ENCODE measurements at places on chromosomes 4 and X.

- no peak for DNase-seq
Measured at GRCh38 chrX:45781901-45782553, 581.4 kb upstream of the DIPK2B start.

- no peak for DNase-seq
Measured at GRCh38 chrX:15781961-15782699, 8.2 kb upstream of the ZRSR2 start.

DNA sequence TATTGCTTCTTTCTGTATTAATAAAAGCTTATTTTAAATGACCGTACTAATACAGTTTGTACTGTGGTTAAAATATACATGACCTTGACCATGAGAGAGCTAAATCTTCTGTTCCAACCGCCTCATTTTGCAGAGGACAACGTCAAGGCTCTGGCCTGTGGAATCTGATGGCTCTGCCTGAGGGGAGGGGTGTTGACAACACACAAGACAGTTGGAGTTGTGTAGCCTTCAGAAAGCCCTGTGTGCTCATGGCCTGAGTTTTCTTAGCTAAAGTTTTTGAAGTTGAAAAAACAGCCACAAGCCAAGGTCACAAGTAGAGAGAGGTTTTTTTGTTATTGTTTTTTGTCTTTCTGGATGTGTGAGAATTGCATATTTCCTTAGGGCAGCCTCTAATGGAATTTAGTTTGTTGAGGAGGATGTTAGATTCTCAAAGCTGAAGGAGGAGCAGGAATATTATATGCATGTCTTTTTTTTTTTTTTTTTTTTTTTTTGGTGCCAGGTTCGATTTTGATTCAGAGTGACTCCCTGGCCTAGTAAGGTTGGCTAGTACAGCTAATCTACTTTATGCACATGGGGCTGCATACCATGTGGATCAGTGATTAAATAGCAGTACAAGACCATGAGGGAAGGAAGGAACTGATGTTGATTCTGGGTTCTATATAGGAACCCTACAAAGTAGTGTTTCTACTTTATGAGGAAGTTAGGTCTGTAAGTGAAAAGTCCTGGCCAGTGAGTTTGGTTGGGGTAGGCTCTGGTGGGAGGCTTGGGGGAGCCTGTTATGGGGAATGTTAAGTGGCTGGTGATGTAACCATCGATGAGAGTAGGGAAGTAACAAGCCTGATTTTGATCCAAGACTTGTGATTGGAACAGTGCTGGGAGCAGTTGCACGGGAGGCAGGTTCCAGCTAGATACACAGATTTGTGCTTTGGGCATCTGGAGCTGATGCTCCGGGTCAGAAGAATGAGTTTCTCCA is 20.3 kb downstream of the SMS start:
- DNase-seq = no peak

GRCh38 chrX:19245711-19246269 is 97.9 kb upstream of the PDHA1 start:
- no peak for DNase-seq

GRCh38 chr4:94641702-94642560 is 115.8 kb upstream of the BMPR1B start:
- DNase-seq = no peak

GRCh38 chr4:15653420-15653819 is 1.7 kb downstream of the FBXL5 start:
- DNase-seq = no peak

DNA sequence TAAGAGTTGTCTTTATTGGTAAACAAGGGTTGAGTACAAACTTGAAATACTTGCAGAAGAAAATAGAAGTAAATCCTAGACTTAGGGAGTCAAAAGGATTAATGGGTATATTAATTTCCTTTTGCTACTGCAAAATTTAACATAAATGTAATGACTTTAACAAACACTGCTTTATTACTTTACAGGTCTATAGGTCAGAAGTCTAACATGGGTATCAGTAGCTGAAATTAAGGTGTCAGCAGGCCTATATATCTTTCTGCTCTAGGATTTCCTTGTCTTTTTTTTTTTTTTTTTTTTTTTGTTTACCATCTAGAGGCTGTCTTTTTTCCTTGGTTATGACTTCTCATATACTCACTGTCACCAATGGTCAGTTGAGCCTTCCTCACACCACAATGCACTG is 220.4 kb downstream of the GRID2 start:
- DNase-seq = no peak

DNA sequence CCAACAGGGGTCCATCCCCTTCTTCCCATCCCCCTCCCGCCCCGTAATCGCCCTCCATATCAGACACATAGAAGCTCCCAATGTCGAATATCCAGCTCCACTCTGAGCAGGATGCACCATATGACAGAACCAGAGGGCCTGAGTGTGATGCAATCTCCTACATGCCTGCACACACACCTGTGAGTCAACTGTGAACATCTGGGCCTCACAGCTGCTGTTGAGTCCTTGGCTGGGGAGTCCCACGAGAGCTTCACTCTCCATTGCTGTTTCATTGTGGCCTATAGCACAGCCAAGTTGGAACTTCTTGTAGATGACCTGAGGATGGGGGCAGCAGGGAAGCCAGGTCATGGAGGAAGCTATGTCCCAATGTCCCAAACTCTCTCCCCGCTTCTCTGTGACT is 8.2 kb downstream of the SLC38A5 start:
- DNase-seq = no peak

DNA sequence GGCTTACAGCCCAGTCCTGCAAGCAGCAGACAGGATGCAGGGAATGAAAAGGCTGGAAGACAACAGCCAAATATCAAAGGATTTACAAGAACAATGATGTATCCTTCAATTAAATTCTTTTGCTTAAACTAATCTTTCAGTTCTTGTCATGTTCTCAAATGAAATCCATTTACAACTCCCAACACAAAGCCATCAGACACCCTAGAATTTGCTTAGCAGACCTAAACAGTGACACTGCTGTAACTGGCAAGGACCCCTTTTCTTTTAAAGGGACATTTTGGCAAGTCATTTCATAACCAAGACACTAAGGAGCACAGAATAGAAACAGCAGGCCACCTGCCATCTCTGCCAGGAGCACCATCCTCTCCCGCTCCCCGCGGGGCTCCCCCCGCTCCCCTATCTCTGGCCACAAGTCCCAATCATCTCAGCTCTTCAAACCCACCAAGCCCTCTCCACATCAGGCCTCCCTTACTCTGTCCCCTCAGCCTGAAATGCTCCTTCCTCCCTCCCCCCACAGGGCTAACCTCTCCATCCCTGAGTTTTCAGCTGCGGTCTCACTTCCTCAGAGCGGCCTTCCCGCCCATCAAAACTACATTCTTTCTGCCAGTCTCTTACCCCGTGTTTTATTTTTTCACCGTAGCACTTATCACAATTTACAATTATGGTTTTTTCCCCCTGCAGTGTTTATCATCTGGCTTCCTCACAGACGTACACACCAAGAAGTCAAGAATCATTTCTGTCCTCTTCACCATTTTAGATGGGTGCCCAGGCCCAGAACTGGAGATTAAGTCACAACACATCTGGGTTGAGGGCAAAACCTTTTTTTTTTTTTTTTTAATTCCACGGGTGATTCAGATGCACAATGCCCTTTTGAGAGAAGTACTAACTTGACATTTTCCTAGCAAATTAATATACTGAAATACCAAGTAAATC is 45.8 kb downstream of the TSPAN5 start:
- no peak for DNase-seq

- no peak for DNase-seq
Measured at GRCh38 chr4:74638689-74639088, 155.6 kb downstream of the BTC start.

DNA sequence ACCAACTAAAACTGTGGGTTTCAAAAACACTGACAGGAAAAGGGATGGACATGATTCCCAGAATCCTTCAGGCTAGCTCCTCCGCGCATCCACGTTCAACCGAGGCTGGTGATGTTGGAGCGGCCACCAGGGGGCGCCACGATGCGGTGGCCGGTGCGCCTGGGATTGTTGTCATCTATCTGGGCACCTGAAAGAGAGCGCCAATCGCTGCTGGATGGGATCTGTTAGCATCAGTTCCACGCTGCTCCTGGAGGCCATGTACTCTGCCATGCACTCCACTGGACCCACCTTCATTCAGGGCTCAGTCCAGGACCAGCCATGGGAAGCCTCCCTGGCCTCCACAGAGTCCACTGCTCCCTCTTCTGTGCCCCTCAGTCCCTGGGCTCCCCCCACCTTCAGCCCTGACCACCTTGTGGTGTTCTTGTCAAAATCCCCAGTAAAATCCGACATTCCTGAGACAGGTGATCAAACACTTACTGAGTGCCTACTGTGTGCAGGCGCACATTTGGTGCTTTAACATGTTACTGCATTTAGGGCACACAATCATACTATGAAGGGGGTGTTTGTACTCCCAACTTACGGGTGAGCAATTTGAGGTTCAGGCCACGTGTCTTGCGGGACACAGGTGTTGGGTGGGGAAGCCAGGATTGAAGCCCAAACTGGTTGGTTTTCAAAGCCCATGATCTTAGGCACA is 71.1 kb downstream of the CRMP1 start:
- DNase-seq = no peak

DNA sequence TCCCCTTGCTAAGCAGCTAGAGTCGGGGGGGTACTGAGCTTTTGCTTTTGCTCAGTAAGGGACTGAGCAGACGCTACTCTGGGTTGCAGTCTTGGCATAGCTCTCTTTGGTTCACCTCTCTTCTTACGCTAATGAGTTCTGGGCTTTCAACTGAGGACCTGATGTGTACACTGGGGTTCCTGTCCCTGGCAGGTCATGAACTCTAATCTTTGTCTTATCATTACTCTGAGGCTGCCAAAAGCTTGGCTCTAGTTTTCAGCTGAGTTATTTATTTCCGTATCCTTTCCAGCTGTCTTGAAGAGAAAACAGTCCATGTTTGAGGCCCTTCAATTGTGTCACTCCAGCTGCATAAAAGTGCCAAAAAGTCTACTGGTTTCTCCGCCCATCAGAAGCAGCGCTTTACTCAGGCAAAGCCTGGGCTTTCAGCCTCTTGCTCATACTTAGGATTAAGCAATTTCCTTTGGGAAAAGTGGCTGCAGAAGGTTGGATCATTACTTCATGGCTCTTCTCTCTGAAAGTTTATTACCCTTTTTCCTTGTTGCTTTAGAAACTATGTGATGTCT is 121.0 kb upstream of the STOX2 start:
- no peak for DNase-seq

DNA sequence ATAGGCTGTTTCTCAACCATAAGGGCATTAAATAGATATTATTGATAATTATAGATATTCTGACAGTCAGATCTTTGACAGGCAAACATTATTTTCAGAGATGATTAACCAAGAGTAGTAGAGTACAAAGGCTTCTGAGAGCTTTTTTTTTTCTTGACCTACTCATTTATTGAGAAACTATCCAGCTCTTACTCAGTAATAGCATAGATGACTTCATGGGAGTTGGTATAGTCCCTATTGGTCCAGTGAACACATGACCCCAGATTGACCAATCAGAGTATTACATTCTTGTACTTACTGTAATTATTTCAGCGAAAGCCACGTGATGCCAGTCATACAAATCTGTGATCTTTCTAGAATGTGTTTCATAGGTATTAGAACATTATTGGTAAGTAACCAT is 508.7 kb downstream of the FSTL5 start:
- no peak for DNase-seq

- DNase-seq = no peak
Measured at GRCh38 chr4:38001927-38002326, 41.7 kb downstream of the PTTG2 start.

DNA sequence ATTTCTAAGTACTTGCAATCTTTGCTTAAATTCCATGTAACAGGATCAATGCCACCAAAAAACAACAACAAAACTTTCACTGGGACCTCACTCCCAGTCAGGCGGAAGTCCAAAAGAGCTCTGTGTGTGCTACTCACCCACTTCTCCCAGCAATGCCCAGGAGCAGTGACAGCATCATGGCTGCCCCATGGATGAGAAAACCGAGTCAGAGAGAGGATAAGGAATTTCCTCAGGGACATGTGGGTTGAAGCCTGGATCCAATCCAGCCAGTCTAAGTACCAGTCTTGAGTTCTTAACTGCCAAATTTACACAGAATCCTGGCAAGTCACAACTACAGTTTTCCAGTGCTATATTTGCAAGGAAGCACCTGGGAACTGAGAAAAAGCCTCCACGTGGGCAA is 64.5 kb downstream of the STX18 start:
- DNase-seq = no peak

- DNase-seq = no peak
Measured at GRCh38 chr4:77121736-77122240, 35.2 kb upstream of the CCNG2 start.

DNA sequence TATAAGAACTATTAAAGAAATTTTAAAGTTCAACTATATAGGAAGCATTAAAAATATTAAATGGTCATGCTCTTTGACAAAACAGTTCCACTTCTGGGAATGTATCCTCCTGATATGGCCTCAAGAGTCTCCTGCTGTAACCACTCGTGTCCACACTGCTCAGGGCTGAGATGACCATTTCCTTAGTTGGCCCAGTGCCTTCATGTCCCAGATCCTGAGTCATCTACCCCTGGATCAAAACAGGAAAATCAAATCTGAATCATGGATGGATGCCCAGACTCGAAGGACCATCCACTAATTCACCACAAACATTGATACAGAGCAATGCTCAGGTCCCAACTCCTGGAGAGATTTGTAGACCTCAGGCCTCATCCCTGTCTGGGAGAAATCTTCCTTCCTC is 44.7 kb downstream of the GPRASP3 start:
- no peak for DNase-seq

DNA sequence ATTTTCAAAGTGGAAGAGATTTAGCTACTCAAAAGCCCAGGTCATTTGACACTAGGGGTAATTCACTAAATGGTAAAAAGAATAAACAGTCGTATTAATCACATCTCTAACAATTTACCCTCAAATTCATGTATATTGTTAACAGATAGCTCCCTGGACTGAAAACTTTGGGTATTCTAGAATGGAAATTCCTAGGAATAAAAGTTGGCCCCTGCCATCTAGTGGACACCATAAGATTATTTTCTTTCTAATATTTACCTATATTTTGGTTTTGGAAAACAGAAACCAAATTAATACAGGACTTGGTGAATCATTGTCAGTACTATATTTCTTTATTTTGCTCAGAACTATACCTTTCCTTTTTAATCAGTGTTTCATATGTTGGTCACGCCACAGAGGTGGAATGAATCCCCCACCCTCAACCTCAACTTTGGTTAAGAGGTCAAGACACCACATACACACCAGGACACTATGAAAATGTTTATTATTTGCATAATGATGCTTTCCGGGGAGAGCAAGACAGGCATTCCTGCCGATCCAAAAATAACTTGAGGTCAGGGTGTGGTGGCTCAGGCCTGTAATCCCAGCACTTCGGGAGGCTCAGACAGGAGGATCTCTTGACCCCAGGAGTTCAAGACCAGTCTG is 96.2 kb upstream of the APOOL start:
- DNase-seq = no peak

DNA sequence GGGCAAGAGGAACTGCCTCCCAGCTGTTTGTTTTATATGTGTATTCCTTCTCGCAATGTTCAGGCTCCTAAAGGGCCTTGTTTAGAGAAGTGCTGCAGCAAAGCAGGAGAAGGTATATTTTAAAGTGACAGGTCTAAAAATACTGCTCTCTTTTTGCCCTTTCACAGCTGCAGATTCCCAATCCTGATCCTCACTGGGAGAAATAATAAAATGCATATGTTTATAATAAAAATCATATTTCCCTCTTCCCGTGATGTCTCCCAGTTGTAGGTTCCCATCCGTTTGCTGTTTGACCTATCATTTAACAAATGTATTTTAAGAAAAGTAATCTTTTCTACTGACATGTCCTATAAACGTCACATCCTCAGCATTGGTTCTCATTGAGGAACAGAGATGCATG is 62.7 kb upstream of the GPC4 start:
- DNase-seq = no peak

All from NCI-H2081 treated with DMSO at 0.1 percent for 48 hours (cell line).